Activated T-helper 2 cell treated with anti-CD3 and anti-CD28 coated beads, Interferon-gamma antibody, Interleukin-2, Interleukin-4, amounts not matched to agents 10 μg/mL and 5 μg/mL and 100 μg/mL, durations not matched to agents 14 hours and 24 hours and 36 hours (primary cell): ENCODE measurements at places on chromosomes 2 and 18. TPM values are rescaled to one million over a fixed set of nuclear protein-coding genes. Genes with fewer than 3 reads are reported as not detected.

The RRM2 gene
- total RNA-seq: 374 TPM in 2 replicates

The RUFY4 gene
- 0.39 TPM in 1 of 2 replicates, not detected in the other for total RNA-seq

The KCNS3 gene
- 0.16 and 0.48 TPM in 2 replicates for total RNA-seq

The GALNT14 gene
- 0.50 and 0.90 TPM in 2 replicates for total RNA-seq

The EPB41L3 gene
- total RNA-seq: 1.6 and 1.9 TPM in 2 replicates

The STPG4 gene
- not detected in 2 replicates for total RNA-seq

DNA sequence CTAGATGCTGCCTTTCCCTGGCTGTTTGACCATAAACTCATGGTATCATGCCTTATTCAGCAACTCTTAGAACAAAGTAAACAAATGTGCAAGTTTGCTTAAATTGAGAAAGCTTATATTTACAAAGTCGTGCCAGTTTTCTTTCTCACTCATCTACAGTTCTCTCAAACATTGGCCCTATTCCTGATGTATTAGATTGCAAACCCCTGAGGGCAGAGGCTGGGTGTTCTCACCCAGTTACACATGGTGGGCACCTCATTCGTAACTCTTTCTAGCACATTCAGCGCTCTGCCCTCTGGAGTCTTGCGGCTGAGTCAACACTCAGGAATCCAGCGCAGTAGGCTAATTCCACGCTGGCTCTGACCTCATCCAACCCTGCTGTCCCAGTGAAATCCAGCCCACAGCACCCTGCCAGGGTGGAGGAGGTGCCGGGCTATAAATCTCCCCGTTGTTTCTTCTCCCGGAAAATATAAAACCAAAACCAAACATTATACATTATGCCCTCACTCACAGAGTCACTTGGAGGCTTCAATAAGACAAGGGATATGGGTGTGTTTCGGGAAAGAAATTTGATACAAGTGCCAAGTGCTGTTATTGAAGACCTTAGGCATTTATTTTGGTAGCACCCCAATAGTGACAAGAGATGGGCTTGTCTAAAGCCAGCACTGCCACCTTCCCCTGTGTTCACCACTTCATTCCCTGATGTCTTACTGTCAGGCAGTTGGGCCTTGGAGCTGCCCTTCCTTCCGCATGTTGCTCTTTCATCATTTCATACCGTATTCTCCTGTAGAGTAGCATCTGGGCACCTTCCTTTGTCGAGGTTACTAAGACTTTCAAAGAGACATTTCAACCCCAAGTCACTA lies 287.4 kb downstream of the PRKCE start:
- no peaks in the 10 kb centered on the region for H3K36me3 ChIP-seq
- no peak overlapping the region for H3K27ac ChIP-seq
- no peak for DNase-seq
- H3K27me3 ChIP-seq: no peaks in the 10 kb centered on the region

GRCh38 chr2:179861416-179862067 lies at the start of gene ZNF385B:
TSS of gene ZNF385B (minus strand) at chr2:179861612.
- no peaks in the 10 kb centered on the region for H3K36me3 ChIP-seq
- H3K4me3 ChIP-seq: peak within 1 kb of the TSS; percentile 26
- DNase-seq: no peak
- peaks cover 72% of the 10 kb centered on the region for H3K27me3 ChIP-seq

DNA sequence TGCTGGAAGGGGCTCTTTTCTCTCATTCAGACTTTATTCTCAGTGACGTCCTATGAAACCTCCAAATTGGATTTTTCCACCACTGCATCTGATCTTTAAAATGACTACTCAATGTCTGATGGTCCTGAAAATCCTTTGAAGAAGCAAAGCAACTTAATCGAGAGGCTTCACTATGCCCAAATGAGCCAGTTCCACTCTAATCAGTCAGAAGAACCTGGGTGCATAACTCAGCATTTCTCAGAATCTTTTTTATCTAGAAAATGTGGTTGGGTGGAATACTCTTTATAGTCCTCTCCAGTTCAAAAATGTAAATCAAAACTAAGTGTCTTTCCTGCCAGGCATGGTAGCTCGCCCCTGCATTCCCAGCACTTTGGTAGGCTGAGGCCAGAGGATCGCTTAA lies 60.7 kb downstream of the PRELID3A start:
- H3K36me3 ChIP-seq: no peaks in the 10 kb centered on the region
- no peak for DNase-seq
- no peaks in the 10 kb centered on the region for H3K4me1 ChIP-seq
- H3K4me3 ChIP-seq: no peak overlapping the region

- H3K4me1 ChIP-seq: peaks cover 47% of the 10 kb centered on the region
- H3K36me3 ChIP-seq: no peaks in the 10 kb centered on the region
- DNase-seq: no peak
- no peak overlapping the region for H3K27ac ChIP-seq
- H3K4me3 ChIP-seq: no peak overlapping the region
- H3K27me3 ChIP-seq: peaks cover 2% of the 10 kb centered on the region
Observed at GRCh38 chr2:11742317-11742701, 4.1 kb upstream of the LPIN1 start.

- H3K27ac ChIP-seq: no peak overlapping the region
- no peak for DNase-seq
- H3K4me3 ChIP-seq: no peak overlapping the region
- H3K4me1 ChIP-seq: no peaks in the 10 kb centered on the region
- H3K27me3 ChIP-seq: peaks cover 2% of the 10 kb centered on the region
Observed at GRCh38 chr2:206824087-206824618, 58.7 kb downstream of the FASTKD2 start.

DNA sequence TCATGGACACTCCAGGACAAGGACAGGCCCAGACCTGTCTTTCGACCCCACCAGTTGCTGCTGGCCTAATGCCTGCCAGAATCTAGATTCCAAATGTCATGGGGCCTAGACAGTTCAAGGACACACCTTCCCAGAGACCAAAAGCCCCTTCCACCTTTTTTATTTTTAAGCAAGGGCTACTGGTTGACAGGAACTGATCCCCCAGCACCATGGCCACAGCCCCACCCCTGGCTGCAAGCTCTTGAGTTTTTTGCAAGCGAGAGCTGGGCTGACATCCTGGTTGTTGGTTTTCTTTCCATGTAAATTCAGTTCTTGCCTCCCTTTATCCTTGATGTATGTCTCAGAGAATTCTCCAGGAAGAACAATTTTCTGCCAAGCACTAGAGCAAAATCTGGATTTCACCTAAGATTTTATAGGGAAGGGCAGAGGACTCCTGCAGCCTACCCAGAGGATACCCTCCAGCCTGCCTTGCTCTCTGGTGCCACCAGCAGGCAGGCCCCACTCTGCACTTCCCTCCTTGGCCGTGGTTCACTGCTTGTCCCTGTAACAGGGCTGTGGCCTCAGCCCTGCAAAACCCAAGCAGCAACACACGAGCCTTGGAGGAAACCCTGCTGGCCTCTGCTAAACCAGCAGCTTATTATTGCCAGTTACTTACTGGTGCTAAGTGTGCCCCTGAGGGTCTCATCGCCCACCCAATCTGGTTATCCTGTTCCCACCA lies 97.7 kb downstream of the TWIST2 start:
- H3K4me1 ChIP-seq: peaks cover 10% of the 10 kb centered on the region
- no peaks in the 10 kb centered on the region for H3K27me3 ChIP-seq
- DNase-seq: peak; percentile 8
- H3K4me3 ChIP-seq: no peak overlapping the region
- no peak overlapping the region for H3K27ac ChIP-seq

- H3K27ac ChIP-seq: no peak overlapping the region
- no peaks in the 10 kb centered on the region for H3K27me3 ChIP-seq
- H3K4me3 ChIP-seq: no peak overlapping the region
Observed at GRCh38 chr2:10795508-10796046, 17.0 kb downstream of the PDIA6 start.

- no peak overlapping the region for H3K27ac ChIP-seq
- H3K4me1 ChIP-seq: no peaks in the 10 kb centered on the region
Observed at GRCh38 chr2:83595926-83596325, 863.2 kb downstream of the SUCLG1 start.

GRCh38 chr18:53426666-53427184 lies 797.7 kb downstream of the MBD2 start:
- no peaks in the 10 kb centered on the region for H3K36me3 ChIP-seq
- H3K4me3 ChIP-seq: no peak overlapping the region
- no peak for DNase-seq
- no peaks in the 10 kb centered on the region for H3K27me3 ChIP-seq

- H3K27ac ChIP-seq: no peak overlapping the region
- no peaks in the 10 kb centered on the region for H3K27me3 ChIP-seq
- no peak overlapping the region for H3K4me3 ChIP-seq
- DNase-seq: no peak
- peaks cover 4% of the 10 kb centered on the region for H3K4me1 ChIP-seq
- H3K36me3 ChIP-seq: no peaks in the 10 kb centered on the region
Observed at GRCh38 chr2:70686577-70687460, 81.2 kb downstream of the ADD2 start.

GRCh38 chr18:35374708-35375107 lies 2.4 kb downstream of the ZNF396 start:
- H3K4me1 ChIP-seq: peaks cover 8% of the 10 kb centered on the region
- H3K27me3 ChIP-seq: peaks cover 18% of the 10 kb centered on the region
- no peak overlapping the region for H3K27ac ChIP-seq

DNA sequence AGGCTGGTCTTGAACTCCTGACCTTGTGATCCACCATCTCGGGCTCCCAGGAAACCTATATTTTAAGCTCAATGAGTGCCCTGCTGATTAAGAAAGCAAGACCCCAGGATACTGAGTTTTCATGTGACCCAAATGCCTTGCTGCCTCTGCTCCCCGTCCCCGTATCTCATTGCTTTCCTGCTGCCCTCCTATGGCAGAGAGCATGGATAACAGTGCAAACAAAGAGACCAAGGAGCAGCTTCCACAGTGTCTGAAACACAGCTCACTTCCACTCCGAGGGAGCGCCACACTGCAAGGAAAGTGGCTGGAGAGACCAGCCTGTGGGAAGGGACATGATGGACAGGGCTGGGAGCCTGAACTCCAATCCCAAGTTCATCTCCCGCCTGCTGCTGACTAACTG lies 246.8 kb downstream of the TMEM182 start:
- H3K36me3 ChIP-seq: no peaks in the 10 kb centered on the region
- H3K27ac ChIP-seq: no peak overlapping the region
- no peaks in the 10 kb centered on the region for H3K4me1 ChIP-seq
- H3K4me3 ChIP-seq: no peak overlapping the region
- DNase-seq: no peak
- H3K27me3 ChIP-seq: no peaks in the 10 kb centered on the region

DNA sequence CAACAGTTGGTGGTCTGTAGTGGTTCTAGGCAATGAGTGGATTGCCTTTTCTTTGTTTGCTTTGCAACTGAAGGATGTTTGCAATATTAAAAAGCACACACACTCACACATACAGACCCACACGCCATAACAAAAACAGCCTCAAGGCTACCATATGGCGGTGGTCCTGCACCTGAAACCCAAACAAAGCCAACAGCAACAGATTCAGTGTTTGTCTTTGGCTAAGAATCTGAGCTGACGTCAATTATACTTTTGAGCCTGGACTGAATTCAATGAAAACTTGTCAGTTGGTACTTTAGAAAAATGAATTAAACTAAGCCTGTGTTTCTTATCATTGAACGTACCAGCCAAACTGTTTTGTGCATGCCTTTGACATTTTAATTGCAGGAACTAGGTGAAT lies 65.0 kb upstream of the NYAP2 start:
- no peak overlapping the region for H3K4me3 ChIP-seq
- no peak overlapping the region for H3K27ac ChIP-seq
- no peak for DNase-seq
- no peaks in the 10 kb centered on the region for H3K4me1 ChIP-seq
- no peaks in the 10 kb centered on the region for H3K27me3 ChIP-seq
- no peaks in the 10 kb centered on the region for H3K36me3 ChIP-seq

- DNase-seq: no peak
- H3K4me3 ChIP-seq: no peak overlapping the region
- peak overlapping the region; percentile 33 for H3K27ac ChIP-seq
- H3K4me1 ChIP-seq: peaks cover 5% of the 10 kb centered on the region
Observed at GRCh38 chr2:176082824-176083751, 674 bp downstream of the EVX2 start.

- H3K27me3 ChIP-seq: no peaks in the 10 kb centered on the region
- no peak overlapping the region for H3K27ac ChIP-seq
- no peak for DNase-seq
- H3K4me3 ChIP-seq: no peak overlapping the region
- H3K36me3 ChIP-seq: no peaks in the 10 kb centered on the region
- no peaks in the 10 kb centered on the region for H3K4me1 ChIP-seq
Observed at GRCh38 chr2:156147594-156148330, 184.8 kb downstream of the NR4A2 start.

- H3K36me3 ChIP-seq: no peaks in the 10 kb centered on the region
- H3K27ac ChIP-seq: no peak overlapping the region
- DNase-seq: no peak
- H3K27me3 ChIP-seq: peaks cover 9% of the 10 kb centered on the region
- H3K4me1 ChIP-seq: no peaks in the 10 kb centered on the region
Observed at GRCh38 chr2:20963867-20964266, 80.0 kb downstream of the APOB start.

DNA sequence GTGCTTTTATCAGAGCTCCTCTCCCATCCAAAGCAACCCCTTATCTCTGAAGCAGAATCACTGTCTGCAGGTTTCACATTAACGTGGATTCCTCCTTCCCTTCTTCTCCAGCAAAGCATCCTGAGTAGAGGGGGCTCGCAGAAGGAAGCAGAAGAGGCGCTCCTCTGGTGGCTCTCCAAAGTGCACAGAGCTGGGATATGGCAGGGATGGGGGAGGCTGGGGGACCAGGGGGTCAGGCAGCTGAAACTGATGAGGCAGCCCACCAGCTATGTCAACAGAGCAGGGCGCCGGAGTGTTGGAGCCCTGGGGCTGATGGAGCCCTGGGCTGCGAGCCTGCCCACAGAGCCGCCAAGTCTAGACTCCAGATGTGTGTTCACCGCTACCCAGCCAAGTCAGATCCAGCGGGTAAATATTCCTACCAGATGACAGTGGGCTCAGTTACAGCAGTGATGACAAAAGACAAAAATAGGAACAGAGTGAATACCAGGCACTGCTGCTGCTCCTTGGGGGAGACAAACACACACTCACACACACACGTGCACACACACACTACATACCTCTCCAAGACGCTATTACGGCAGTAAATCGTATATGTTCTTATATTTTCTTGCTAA lies 678.3 kb upstream of the ID2 start:
- H3K27ac ChIP-seq: no peak overlapping the region
- H3K27me3 ChIP-seq: no peaks in the 10 kb centered on the region
- H3K4me3 ChIP-seq: no peak overlapping the region
- H3K4me1 ChIP-seq: peaks cover 21% of the 10 kb centered on the region
- DNase-seq: no peak
- no peaks in the 10 kb centered on the region for H3K36me3 ChIP-seq

- no peaks in the 10 kb centered on the region for H3K36me3 ChIP-seq
- no peaks in the 10 kb centered on the region for H3K27me3 ChIP-seq
- no peak for DNase-seq
- no peak overlapping the region for H3K27ac ChIP-seq
- no peak overlapping the region for H3K4me3 ChIP-seq
Observed at GRCh38 chr18:48683197-48683596, 144.4 kb downstream of the CTIF start.

DNA sequence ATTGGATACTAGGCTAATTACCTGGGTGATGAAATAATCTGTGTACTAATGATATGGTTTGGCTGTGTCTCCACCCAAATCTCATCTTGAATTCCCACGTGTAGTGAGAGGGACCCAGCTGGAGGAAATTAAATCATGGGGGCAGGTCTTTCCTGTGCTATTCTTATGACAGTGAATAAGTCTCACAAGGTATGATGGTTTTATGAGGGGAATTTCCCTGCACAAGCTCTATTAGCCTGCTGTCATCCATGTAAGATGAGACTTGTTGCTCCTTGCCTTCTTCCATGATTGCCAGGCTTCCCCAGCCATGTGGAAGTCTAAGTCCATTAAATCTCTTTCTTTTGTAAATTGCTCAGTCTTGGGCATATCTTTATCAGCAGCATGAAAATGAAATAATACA lies 394.1 kb upstream of the SYT4 start:
- no peaks in the 10 kb centered on the region for H3K27me3 ChIP-seq
- no peaks in the 10 kb centered on the region for H3K4me1 ChIP-seq
- H3K4me3 ChIP-seq: no peak overlapping the region
- no peaks in the 10 kb centered on the region for H3K36me3 ChIP-seq
- no peak overlapping the region for H3K27ac ChIP-seq
- no peak for DNase-seq
